Stimulated activated CD4-positive, alpha-beta T cell treated with anti-CD3 and anti-CD28 coated beads, Interleukin-2, amount 100 ng/mL, for 4 hours (primary cell): ENCODE measurements at places on chromosomes 5 and 9.

GRCh38 chr5:87132696-87133095 is 135.0 kb upstream of the RASA1 start:
- no peak for DNase-seq

DNA sequence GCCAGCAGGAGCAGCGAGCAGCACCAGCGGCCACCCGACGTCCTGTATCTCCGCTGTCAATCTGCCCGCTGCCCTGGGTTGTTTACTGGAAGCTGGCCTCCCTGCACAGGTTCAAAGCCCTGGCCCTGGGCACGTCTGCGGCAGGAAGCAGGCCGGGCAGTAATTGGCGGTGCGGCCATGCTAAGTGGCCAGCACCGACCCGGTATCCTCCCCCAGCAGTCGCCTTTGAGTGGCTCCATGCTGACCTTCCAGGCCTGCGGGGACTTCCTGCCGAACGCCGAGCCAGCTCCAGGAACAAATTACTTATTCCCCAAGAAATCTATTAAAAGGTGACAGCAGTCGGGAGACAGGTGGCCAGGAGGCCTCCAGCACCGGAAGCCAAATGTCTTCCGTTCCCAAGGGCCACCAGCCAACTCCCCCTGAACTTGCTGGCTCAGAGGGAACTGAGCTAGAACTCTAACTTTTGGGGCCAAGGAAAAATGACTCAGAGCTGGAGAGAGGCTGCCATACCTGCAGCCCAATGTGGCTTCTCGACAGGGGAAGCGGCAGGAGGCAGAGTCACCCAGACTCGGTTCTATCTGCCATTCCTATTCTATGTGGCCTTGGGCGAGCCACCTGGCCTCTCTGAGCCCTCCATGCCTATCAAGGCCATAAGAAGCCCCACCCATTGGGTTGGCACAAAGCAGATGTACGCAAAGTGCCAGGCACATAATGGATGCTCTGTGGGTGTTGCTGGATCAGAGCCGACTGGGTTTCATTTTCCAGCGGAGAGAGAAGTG is 13.7 kb upstream of the PSMB7 start:
- DNase-seq: no peak

DNA sequence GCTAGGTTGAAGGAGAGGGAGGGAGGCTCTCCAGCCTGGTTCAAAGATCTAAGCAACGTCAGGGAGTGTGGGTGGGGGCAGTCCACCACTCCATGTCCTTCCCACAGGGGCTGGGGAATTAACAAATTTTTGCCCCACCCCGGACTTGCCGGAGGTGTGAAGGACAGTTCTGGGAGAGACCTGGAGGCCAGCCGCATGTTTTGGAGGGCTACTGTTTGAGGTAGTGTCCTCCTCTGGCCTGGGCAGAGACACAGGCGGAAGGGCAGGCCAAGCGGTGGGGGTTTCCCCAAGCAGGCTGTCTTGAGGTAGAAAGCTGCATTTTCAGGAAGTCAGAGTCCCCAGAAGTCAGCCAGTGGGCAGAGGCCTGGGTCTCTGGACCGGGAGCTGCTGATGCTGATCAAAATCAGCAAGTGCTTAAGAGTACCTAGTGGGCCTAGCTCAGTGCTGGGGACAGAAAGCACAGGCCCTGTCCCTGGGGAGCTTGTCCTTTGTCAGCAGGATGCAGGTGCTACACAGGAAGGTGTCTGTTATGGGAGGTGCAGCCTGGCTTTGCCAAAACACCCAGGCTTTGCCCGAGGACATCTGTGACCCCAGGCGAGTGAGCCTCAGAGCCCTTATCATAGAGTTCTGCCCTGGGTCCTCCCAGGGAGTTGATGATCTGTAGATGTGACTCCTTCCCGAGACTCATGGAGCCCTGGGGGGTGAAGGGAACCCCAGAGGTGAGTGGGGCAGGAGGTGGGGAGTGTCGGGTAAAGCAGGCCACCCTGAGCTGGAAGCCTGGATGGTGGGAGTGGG is 18.5 kb downstream of the JADE2 start:
- DNase-seq: no peak

- no peak for DNase-seq
Observed at GRCh38 chr9:27336126-27336525, 39.2 kb upstream of the EQTN start.

- DNase-seq: no peak
Observed at GRCh38 chr9:15101095-15101494, 190.9 kb upstream of the FREM1 start.

- no peak for DNase-seq
Observed at GRCh38 chr9:105621001-105621400, 41.3 kb upstream of the TAL2 start.

- no peak for DNase-seq
Observed at GRCh38 chr9:105158020-105158419, 86.4 kb upstream of the SLC44A1 start.

DNA sequence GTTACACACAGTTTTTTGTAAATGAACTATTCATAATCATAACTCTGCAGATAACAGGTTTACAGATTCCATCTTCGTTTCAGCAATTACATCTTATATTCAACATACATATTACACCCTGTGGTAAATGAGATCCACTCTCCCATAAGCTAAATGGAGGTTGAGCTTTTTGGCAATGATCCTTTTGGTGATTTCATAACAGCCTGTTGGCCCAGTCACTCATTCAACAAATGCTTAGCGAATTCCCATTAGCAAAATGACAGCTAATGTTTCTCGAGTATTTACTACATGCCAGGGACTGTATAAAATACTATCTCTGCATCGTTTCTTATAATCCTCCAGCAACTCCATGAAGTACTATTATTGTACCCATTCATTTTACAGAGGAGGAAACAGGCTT is 25.4 kb upstream of the AGXT2 start:
- DNase-seq: no peak

DNA sequence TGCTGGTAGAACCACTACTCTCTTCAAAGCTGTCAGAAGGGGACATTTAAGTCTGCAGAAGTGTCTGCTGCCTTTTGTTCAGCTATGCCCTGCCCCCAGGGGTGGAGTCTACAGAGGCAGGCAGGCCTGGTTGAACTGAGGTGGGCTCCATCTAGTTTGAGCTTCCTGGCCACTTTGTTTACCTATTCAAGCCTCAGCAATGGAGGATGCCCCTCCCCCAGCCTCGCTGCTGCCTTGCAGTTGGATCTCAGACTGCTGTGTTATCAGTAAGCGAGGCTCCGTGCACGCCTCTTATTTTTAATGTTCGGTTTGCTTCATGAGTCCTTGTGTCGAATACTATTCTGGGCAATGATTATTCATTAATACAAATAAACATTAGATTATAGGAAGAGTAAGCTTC is 3.1 kb upstream of the SLC27A6 start:
- DNase-seq: no peak

DNA sequence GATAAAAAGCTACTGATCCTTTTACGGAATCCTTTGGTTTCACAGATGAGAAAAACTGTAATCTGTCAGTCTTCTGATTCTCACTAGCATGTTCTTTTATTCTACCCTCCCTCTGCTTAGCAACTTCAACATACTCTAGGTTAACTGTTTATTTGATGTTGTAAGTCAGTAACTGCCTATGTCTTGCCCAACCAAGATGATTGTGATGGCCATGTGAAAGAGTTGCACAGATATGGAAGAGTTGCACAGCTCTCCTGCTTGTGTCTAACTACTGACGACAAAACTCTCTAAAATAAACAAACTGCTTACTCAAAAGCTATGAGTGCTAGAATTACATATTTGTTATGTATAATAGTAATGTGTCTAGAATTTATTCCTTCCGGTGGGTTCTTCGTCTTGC is 227.3 kb upstream of the DAB2 start:
- no peak for DNase-seq

GRCh38 chr5:135005076-135005475 is 29.0 kb downstream of the PITX1 start:
- DNase-seq: no peak

DNA sequence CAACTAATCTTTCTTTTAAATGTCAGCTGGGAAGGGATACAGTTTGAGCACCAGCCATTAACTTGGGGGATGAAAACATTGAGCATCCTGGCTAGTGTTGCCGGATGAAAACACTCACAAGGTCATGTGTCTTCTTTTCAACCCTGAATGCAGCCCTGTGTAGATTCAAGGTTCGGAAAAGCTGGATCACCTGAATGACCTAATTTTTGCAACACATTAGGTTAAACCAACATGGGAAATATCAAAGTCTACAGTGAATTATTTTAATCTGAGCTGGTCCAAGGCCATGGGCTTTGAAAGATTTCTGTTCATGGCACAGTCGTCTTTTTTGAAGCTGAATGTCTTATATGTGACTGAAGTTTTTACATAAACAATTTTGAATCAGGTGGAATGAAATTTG is 281.2 kb downstream of the ARHGEF28 start:
- DNase-seq: no peak

GRCh38 chr9:92965061-92965758 is 17.9 kb downstream of the FGD3 start:
- DNase-seq: no peak

GRCh38 chr5:148455185-148455584 is 71.4 kb downstream of the FBXO38 start:
- DNase-seq: no peak

GRCh38 chr5:178386336-178386931 is 153.8 kb upstream of the PHYKPL start:
- DNase-seq: no peak

GRCh38 chr9:84542554-84542953 is 127.0 kb upstream of the NTRK2 start:
- no peak for DNase-seq

DNA sequence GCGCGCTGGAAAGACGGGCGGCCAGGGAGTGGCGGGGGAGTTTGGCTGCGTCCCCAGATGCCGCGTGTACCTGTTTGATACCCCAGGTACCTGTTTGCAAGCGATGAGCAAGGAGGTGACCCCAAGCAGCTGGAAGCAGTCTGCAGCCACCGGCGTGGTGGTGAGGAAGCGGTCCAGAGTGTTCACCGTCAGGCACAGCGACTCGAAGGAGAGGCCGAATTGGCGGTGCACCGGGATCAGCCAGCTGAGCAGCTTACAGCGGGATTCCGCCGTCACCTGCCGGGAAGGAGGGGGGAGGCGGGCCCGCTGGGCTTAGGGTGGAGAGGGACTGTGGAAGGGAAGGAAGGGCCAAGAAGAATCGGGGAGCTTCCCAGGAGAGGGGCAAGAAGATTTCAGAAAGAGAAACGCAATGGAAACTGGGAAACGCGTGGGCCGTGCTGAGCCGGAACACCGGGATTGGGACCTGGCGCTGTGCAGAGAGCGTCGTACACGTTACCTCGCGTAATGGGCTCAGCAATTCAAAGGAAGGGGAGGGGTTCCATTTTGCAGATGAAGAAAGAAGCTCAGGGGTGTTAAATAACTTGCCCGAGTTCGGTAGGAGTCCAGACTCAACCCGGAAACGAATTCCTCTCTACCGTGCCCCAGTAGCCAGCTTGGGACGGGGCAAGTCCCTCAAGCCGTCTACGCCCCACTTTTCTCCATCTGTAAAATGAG is 980 bp downstream of the CCNO start:
- no peak for DNase-seq

DNA sequence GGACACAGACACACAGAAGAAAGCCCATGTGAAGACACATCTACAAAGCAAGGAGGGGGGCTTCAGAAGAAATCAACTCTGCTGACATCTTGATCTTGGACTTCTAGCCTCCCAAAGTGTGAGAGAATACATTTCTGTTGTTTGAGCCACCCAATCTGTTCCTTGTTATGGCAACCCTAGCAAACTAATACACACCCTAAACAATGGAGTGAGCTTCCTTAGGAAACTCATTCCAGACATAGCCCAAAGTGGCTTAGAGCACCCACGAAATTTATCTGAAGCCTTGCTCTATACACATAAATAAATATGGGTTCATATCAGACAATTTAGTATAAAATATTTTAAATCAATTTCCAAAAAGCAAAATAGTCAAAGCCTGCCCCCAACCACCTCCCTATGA is 7.6 kb upstream of the TBC1D2 start:
- no peak for DNase-seq

DNA sequence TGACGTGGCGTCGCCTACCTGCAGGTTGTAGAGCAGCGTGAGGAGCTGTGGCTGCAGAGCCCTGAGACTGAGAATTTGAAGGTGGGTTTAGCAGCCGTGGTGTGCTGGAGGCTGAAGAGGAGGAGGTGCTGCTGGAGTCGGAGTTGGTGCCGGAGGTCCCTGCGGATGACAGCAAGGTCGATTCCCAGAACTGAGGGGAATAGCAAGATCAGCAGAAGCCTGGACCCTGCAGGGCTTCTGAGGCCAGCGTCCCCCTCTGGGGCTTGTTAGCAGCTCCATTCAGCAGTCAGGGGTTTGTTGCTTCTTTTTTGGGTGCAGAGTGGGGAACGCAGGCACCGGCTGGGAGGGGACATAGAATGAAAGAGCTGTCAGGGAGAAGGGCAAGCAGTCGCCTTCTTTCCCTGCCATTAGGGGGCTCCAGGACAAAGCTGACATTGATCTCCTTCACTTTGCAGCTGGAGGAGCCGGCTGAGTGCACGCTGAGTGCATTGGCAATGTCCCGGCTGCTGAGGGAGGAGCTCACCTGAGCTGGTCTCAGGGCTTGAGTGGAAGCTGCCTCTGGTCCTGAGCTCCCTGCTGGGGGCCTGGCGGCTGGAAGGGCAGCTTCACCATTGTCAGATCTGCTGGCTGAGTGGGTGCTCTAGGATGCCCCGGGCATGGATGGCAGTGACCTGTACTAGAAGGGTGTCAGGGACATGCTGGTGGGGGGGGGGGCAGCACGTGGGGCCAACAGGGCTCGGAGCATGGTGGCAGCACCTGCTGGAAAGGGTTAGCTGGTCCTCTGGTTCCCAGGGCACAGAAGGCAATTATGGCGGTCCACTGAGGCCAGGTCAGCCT is 20.8 kb downstream of the OBP2B start:
- no peak for DNase-seq
